Activated CD4-positive, alpha-beta T cell treated with anti-CD3 and anti-CD28 coated beads, Interleukin-2, amount 10 ng/mL, durations not matched to agents 7 days and 5 days (primary cell): ENCODE measurements at places on chromosomes 3 and 15. TPM values are rescaled to one million over a fixed set of nuclear protein-coding genes. Genes with fewer than 3 reads are reported as not detected.

- DNase-seq, result no peak
Measured at GRCh38 chr3:141597931-141598330, 111.1 kb downstream of the RASA2 start.

- DNase-seq, result no peak
Measured at GRCh38 chr3:18097989-18098388, 327.1 kb downstream of the SATB1 start.

DNA sequence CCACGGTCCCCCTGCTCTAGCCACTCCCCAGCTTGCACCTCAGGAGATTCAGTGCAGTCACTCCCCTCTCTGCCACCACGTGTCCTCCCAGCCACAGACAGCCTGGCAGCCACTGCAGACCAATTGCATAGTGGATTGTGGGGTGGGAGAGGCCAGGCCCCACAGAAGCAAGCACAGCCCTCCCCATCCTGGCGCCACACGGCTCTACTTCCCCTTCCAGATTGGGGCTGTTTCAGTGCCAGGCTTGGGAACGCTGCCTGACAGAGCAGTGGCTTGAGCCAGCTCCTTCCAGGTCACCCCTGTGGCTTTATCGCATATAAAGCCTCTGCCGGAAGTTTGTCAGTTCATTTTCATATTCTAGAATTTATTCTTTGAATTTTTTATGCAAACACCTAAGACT lies 90.7 kb downstream of the TMEM266 start:
- no peak for DNase-seq

The LRRC49 gene
- total RNA-seq, result not detected

The GOLGA8G gene
- total RNA-seq, result not detected

The COL6A6 gene
- total RNA-seq, result not detected

The GTF2A2 gene
- 110 TPM for total RNA-seq

The ACAN gene
- total RNA-seq, result not detected

The CILP gene
- total RNA-seq, result 0.04 TPM
